NCI-H2107 (cell line): ENCODE measurements at places on chromosomes 1 and 21.

- DNase-seq, result no peak
Observed at GRCh38 chr1:11429935-11430334, 49.0 kb upstream of the DISP3 start.

GRCh38 chr1:195715652-195716051, 892.6 kb downstream of the KCNT2 start:
- DNase-seq, result no peak

DNA sequence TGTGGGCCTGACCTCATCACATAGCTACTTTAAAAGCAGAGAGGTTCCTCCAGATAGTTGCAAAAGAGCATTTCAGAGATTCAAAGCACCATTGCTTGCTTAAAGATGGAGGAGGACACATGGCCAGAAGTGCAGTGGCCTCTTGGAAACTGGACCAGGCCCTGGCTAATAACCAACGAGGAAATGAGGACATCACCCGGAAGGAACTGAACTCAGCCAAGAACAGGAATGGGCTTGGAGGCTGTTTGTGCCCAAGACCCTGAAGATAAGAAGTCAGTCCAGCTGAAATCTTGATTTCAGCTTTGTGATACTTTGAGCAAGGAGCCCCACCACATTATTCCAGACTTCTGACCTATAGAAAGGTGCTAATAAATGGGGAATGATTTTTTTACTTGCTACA, 437.0 kb downstream of the PTPRC start:
- no peak for DNase-seq

- no peak for DNase-seq
Observed at GRCh38 chr1:14968251-14968851, 185.2 kb upstream of the TMEM51 start.

- no peak for DNase-seq
Observed at GRCh38 chr1:188769181-188769580, 1708.5 kb downstream of the BRINP3 start.

DNA sequence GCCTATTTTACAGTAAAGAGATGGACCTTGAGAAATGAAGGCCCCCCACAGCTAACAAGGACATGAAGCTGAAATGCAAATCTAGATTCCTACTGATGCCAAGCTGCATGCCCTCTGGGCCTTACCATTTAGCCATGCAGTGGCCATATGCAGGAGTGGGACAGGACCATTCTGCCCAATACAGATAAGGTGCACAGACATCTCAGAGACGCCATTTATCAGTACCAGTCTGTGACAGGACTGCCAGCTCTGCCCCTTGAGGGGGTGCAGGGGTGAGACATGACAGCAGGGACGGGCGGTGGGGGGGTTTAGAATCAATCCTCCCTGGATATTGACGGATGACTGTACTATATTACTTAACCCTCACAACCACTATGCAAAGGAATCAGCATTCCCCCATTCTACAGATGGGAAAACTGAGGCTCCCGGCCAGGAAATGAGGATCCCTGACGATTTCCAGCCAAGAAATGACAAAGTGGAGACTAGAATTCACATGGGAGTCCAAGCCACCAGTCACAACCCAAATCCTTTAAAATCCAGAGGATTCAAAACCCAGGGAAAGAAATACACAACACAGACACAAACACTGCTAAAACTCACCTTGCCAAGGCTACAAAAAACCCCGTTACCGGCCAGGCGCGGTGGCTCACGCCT, 10.8 kb downstream of the SSBP3 start:
- no peak for DNase-seq

DNA sequence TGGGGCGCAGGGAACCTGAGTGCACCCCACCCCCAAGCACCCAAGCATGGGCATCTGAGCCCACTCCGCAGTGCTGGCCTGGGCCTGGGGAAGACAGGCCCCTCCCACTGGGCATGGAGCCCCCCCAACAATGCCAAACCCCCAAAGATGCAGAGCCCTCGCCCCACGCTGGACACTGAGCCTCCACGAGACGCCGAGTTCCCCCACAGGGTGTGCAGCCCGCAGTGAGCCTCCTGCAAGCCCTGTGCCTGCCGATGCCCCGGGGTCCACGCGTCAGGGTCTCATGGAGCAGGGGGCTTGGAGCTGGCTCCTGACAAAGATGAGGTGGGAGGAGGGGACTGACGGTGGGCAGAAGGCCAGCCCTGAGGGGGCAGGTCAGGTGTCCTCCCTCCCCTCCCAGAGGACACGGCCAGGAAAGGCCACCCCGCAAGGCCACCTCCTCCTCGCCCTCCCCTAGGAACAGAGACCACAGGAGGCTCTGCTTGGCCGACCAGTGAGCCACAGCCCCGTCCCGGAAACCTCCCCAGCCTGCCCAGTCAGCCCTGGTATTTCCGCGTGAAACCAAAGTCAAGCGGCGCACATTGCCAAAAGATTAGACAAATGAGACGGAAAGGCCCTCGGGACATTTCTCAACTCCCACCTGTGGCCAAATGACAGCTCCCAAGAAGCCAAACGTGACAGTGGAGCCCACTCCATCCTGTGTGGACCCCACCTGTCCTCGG, 33.4 kb downstream of the MEGF6 start:
- DNase-seq, result no peak

DNA sequence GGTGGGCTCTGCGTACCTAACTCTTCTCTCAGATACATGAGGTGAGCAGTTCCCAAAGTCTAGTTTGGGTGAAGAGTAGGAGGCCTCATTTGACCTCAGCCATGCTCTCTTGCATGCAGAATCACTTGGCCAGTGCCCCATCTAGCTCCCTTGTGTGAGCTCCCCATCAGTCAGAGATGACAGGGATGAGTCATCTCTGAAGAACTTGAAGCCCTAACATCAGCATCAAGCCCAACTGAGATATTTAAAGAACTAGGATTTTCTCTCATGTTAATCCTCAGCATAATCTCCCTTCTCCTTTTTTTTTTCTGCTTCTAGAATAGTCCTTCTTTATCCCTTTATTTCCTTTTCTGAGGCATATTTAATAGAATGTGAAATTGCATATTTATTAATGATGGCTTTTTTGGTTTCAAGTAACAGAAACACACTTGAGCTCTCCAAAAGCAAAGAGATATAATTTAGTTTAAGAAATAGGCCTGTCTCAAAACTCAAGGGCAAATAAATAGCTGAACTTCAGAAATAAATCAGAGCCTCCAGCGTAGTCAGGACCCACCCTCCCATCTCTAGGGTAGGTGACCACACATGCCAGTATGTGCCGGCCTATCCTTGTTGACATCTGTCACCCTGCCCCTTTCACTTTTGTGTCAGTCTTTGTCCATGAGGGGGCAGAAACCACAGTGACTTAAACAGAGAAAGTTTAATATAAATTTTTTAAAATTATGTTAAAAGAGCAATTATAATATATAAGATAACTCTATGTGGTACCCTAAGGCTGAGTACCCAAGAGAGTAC, 112.3 kb downstream of the TSEN15 start:
- DNase-seq, result no peak

DNA sequence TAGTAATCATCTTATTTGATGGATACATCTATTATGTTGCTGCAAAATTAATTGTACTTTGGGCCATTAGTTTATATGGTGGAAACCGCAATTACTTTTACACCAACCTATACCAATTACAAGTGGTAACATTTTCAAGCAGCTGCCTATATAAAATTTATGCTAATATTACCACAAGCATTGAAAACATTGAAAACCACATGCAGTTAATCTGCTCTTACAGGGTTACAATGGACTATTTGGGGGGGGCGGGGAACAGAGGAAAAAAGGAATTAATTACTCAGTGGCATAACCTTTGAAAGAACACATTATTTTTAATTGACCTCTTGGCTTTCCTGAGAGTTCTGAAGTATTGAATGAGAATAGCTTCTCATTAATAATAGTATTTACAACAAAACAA, 1793.2 kb downstream of the NCAM2 start:
- no peak for DNase-seq

DNA sequence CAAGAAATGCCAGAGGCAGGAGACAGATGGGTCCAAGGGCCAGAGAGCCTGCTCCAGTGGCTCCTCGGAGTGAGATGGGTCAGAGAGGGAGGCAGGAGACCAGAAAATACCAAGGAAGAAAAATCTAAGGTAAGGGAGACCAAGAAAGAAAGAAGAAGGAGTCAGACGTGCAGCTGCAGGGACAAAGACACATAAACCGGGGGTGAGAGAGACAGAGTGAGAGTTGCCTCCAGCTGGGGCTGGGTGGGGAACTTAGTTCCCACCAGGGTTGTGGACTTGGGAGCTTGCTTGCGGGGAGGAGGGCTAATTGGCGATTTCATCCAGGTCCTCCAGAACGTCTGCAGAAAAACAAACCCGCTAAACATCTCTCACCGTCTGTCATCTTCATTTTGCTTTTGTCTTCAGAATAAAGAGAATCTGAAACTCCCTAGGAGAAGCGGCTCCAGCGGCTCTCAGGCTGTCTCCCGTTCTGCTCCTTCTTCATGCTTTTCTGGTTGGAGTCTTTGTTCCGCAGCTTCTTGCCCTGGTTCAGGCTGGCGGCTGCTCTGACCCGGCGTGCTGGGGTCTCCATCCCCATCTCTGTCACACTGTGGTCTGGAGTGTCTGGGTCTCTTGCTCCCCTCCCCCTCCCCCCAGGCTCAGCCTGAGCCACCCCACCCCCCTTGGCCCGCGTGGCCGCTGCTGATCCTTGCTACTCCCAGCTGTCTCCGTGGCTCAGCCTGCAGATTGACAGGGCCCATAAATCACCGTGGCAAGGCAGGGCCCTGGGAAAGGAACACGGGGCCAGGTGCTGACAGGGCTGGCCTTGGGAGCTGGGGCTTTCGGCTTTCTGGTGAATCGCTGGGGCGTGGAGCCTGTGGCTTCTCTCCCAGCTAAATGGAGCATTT, 66.6 kb downstream of the UBIAD1 start:
- DNase-seq, result peak; percentile 73

- no peak for DNase-seq
Observed at GRCh38 chr1:198657550-198658064, 18.8 kb downstream of the PTPRC start.

DNA sequence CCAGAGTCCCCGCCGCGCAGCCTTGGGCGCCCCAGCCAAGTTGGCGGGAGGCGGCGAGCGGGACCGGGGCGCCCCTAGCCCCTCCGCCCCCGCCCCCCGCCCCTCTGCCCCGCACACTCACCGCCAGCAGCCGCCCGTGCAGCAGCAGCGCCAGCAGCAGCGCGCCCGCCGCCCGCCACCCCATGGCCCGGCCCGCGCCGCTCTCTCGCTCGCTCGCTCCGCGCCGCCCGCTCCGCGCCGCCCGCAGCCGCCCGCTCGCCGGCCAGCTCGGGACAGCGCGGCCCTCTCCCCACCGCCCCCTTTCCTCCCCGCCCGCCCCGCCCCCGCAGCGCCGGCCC, at the start of gene HSPG2:
Gene HSPG2 (minus strand): TSS at position 277 of the 338 bp plus-strand sequence. CDS start 93 bp downstream, at position 184.
- DNase-seq, result no peak

- DNase-seq, result no peak
Observed at GRCh38 chr1:213003256-213003655, 12.4 kb downstream of the ANGEL2 start.

DNA sequence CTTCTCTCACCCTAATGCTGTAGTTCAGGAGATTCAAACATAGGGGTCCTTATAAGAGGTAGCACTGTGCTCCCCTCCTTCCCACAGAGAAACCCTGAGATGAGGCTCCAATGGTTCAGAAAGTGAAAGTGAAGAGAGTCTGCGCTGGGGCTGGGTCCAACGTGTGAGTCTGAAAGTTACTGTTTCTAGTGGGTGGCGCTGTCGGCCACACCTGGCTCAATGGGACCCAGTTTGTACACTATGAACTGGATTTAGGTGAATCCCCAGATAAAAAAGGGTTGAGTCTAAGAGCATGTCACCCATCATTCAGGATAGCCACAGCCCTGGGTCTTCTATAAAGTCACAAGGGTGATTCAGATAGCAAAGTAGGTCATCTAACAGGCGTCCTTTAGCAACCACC, 2.8 kb downstream of the SMCP start:
- DNase-seq, result no peak

- no peak for DNase-seq
Observed at GRCh38 chr21:46423546-46424038, 35.1 kb upstream of the DIP2A start.

DNA sequence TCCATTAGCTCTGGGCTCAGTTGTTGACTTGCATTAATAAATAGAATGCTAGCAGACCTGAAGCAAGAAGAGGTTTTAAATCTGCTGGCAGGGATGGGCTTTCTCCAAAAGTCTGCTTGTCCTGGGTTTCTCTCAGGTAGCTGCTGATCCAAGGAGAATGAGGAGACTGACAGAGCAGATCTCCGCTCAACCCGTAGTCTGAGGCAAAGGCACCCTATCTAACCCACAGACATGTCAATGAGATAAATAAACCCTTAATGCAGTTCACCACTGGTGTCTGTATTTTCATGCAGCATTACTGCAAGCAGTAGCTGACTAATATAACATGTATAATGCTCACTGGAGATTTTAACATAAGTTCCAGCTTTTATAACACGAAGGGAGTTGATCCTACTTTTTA, 44.1 kb upstream of the RGS21 start:
- no peak for DNase-seq

DNA sequence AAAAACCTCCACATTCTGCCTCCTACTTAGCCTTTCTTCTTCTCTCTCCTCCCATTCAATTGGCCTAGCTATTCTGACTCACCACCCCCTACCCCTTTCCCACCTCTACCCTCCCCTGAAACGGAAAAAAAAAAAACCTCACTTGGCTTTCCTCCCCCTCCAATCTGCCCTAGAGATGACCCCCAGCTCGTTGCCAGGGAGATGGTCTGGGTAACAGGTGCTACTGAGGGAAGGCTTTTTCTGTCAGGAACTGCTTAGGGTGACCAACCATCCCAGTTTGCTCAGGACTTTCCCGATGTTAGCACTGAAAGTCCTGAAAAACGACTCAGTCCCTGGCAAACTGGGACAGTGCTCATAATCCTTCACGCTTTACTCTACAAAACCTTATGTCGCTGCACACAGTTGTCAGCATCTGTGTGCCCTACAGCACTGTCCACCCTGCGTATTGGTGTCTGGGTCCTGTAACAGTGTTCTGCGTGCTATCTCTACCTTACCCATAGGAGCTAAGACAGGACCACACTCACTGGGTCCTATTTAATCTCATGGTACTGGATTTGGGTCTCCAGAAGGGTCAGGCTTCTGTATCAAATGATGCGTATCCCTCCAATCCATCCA, 7.7 kb upstream of the CADM3 start:
- no peak for DNase-seq

DNA sequence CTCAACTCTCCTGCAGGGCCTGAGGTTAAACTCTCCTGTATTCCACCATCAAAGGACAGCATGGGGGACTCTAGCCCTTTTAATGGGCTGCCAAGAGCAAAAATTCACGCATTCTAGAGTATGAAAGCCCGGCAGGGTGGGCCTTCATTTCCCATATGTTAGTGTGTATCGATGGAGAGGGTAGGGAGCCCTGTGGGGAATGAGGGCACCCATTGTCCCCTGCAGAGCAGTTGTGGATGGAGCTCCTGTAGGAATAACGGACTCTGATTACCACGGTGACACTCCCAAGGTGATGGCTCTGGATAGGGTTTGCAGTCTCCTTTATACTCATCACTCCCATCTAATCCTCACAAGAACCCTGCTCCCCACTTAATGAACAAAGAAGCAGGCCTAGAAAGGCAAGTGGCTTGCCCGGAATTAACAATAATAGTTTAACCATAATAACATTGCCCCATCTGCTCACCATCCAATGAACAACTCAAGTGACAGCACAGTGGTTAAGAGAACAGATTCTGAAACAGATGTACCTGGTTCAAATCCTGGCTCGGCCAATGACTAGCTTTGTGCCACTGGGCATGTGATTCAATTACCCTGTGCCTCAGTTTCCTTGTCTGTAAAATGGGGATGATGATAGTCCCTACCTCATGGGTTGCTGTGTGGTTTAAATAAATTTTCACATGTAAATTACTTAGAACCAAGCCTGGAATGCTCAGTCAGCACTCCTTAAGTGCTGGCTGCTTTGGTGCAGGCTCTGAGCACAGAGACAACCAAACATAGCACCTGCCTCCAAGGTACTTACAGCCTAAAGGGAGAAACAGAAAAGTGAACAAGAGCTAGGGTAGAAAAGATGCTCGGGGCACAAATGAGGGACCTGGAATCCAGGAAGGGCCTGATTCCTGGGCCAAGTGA, 29.0 kb downstream of the HIVEP3 start:
- no peak for DNase-seq
